ENCODE measurements at places on chromosomes 2 and 18.

DNA sequence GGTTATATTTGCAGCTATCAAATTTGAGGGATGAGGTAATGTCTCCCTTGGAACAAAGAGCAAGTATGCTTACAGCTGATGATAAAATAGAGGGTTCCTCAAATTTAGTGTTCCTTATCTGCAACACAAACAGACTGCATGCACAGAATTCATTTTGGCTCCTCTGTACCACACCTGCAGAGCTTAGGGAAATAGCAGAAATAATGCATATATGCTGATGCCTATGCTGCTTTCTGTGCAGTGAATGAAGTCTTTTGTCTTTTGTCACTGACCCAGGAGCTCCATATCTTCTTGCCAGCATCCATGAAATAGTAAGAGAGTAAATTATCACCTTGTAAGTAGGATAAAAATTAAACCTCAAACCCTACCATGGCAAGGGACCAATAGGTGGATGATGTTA is 69.8 kb downstream of the NCKAP1 start:
- no peak for DNase-seq

GRCh38 chr18:27135504-27136207 is 49.5 kb downstream of the CHST9 start:
- no peak for DNase-seq

DNA sequence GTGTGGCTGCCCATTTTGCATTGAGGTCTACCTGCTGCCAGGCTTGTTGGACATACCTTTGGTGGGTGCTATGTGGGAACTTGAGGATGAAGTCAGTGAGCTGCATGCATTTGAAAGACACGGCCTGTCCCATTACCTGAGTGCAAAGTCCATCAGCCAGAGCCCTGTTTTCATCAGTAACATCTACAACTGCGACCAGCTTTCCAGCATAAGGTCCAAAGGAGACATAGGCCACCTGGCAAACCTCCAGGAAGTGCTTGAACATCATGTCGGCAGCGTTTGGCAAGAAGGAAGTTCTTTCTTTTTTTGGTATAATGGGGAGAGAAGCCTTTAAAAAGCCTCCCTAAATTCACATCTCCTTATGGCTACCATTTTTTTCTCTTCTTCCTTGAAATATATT is 143.1 kb downstream of the FAM161A start:
- no peak for DNase-seq

GRCh38 chr18:61699397-61700110 is 193.3 kb downstream of the RNF152 start:
- DNase-seq, result no peak

GRCh38 chr2:203185864-203186263 is 53.0 kb upstream of the CYP20A1 start:
- no peak for DNase-seq

GRCh38 chr2:201261906-201262305 is 1.6 kb downstream of the CASP8 start:
- no peak for DNase-seq

DNA sequence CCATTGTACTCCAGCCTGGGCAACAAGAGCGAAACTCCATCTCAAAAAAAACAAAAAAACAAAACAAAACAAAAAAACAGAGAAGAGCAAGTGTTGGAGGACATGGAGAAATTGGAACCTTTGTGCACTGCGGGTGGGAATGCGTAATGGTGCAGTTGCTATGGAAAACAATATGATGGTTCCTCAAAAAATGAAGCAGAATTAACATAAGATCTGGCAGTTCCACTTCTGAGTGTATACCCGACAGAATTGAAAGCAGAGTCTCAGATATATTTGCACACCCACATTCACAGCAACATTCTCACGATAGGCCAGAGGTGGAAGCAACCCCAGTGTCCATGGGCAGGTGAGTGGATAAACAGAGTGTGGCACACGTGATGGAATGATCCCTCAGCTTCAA is 11.0 kb upstream of the RALB start:
- no peak for DNase-seq

GRCh38 chr2:21203976-21204375 is 80.2 kb downstream of the TDRD15 start:
- DNase-seq, result no peak

- DNase-seq, result no peak
These were observed 83.9 kb downstream of the INHBB start for GRCh38 chr2:120429586-120430500.

- no peak for DNase-seq
These were observed 63.9 kb downstream of the PARD6G start for GRCh38 chr18:80183273-80184050.

GRCh38 chr18:78561757-78562510 is 417.7 kb upstream of the SALL3 start:
- no peak for DNase-seq

DNA sequence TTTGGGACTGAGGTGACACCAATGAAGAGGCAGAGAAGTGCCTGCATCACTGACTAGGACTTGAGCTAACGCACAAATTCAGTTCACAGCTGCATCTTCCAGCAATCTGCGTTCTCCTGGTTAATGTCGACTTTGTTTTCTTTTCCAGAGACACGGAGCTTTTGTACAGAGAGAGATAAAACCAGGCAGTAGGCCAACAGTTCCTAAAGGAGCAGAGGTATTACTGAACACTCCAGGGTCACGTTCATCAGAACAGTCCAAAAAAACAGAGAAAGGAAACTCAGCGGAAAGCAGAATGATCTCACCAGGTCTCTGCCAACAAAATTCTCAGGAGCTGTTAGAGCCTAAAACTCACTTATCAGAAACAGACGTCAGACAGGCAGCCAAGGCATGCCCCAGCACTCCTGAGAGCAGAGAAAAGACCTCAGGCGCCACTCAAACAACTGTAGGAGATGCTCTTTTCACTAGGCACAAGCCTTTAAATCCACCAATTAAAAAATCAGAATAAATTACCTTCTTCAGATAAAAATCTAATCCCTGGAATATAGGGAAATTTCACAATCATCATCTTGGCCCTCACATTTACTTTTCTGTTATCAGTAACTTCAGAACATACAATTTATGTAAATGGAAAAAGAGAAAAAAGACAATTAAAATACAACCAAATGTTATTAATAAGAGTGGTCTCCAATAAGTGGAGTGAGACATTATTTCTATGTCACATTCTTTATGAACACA is 95.9 kb upstream of the SPTBN1 start:
- DNase-seq, result no peak

DNA sequence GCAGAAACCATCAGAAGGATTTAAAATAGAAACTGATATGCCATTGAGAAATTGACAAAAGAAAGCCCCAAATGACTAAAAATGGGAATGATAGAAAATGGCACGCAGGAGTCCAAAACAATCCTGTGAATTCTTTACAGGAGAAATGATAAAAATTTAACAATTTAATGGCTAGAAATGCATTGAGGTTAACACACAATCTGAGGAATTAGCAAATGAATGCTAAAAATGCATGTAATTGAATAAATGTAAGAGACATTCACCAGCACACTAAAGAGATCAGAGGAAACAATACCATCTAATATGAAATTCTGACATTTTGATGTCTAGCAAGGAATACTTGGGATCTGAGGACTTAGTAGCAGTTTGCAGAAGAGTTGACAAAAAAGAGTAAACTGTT is 37.0 kb downstream of the MARCHF4 start:
- no peak for DNase-seq

DNA sequence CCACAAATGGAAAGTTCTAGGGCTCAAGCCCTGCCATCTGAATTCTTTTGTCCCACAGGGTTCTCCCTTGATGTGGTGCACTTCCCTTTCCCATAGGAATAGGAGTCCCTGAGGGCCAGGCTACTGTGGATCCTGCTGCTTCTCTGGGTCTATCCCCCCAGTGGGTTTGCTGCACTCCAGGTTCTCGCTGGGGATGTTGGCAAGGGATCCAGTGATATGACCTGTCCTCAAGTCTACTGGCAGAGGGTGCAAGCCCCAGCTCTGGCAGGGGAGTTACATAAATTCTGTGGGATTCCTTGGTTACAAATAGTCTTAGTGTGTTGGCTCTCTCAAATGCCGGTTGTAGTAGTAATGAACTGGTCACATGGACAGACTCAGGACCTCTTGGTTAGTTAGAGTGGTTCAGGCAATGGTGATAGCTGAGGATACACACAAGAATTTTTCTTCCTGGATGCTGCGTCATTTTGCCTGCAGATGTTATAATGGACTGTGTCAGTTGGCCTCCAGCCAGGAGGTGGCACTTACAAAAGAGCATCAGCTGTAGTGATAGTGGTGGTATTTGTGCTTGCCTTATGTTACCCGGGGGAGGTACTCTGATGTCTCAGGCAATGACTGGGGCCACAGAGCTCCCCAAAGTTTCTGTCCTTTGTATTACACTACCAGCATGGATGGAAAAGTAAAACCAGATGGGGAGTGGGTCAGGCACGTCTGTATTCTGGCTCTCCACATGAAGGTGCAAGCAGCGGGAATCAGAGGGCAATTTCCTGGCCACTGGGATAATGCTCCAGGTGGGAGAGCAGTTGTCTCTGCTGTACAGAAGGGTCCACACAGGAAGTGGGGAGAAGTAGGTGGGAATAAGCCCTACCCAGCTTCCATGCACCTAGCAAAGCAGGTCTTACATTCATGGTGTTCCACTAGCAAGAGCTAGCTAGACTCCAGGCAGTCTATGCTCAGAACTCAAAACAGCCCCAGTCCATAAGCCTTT is 267.9 kb downstream of the SOX11 start:
- no peak for DNase-seq

DNA sequence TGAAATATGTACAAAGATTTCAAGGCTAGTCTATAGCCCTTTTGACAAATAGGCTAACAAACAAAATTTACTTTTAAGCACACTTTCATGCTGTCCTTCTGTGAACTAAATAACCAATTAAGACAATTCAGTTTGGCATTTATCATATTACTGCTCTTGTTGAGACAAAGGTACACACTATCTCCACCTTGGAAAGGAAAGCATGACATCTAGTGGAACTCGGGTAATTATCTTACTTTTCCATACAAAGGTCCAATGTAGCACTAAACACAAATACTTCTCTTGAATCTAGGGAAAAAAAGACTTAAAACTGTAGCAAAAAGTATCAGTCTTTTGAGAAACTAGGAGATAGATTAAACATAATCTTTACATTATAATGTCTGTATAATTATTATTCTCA is 125.0 kb upstream of the CD226 start:
- no peak for DNase-seq

GRCh38 chr2:235659767-235660322 is 166.0 kb downstream of the AGAP1 start:
- DNase-seq, result peak; percentile 86

DNA sequence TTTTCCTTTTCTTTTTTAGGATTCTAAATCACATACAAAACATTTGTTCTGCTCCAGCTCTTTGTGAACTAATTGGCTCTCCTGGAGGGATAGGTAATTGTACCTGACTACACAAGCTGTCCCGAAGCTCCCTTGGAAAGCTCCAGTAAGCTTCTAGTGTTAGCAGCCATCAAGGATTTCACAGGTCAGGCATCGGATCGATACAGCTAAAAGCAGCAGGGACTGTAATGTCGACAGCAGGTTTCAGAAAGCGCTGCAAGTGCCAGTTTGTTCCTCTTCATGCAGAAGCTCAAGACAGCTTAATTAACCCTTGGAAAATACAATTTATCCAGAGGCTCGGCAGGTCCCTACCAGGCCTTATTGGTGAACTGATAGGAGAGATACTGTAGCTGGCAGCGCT is 87.2 kb upstream of the VRK2 start:
- DNase-seq, result no peak

- peak; percentile 53 for DNase-seq
These were observed 136.4 kb downstream of the INHBB start for GRCh38 chr2:120482334-120482733.

DNA sequence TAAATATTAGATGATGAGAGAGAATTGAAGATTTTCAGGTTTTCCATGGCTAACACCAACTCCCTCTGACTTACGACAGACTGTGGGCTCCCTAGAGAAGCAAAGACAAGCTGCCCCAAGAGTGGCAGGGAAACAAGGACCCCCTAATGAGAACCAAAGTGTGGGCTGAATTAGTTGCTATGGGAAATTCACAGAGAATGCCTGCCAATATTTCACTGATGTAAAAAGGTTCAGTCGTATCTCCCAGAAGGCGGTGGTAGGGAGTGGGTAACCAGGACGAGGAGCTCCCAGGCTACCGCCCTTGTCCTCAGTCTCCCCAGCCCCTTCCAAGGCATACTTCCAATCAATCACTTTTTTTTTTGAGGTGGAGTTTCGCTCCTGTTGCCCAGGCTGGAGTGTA is 113.6 kb downstream of the LAMA1 start:
- DNase-seq, result no peak

DNA sequence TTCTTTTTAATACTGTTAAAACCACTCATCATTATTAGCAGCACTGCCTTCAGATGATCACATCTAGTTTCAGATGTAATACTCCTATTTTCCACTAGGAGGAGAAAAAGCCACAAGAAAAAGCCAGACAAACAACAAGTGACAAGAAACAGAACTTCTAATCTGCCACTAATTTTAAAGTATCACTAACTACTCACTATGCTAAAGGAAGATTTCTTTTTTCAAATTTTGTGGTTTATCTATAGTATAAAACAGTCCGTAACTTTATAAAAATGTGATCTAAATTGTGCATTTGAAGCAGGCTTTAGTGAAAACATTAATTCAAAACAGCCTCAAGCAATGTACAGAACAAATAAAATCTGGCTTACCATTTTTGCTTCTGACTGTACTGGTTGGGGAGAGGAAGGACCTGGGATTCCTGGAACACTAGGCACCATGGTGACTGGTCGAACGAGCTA is 56.8 kb downstream of the ATF2 start:
- DNase-seq, result no peak

DNA sequence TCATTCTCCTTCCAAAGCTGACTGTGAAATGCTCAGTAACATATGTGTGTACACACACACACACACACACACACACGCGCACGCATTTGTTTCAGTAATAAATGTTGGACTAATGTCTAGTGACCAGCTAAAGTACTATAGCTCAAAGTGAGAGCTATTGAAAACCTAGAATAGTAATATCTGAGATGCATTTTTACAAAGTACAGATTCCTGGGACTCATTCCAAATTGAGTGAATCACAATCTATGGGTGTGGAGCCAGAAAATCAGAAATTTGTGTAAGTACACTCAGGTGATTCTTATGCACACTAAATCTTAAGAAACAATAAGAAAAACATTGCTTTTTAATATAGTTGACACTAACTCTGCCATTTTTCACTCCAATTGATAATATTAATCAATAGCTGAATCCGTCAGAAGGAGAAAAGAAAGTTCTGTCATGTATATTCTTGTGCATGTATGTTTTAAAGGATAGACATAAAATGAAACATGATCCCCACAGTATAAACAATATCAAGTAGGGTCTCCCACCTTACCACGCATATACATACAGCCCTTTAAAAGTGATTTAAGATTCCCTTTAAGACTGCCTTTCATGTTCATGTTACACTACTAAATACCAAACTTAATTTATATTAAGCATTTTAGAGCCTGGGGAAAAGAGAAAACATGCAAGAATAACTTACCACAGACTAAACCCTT is 123.5 kb downstream of the ATAD2B start:
- no peak for DNase-seq

- DNase-seq, result no peak
These were observed 293.5 kb downstream of the SETBP1 start for GRCh38 chr18:44974174-44974573.

DNA sequence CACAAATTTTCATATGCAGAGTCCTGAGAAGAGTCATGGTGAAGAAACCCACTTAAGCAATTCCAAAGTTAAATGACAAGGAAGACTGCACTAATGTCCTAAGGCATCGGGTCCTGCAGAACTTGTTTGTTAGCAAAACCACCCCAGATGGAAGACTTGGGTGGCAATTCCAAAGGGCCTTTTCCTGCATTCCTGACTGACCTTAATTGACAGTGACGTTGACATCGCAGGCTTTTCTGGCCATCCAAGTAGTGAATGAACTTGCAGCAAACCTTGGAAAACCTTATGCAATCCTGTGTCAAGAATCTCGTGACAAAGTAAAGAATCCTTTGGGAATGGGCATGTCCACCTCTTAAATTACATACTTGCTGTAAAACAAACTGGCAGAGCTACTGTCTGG is 112.5 kb upstream of the SH3BP4 start:
- no peak for DNase-seq

Data from suprapubic skin (tissue), 4 donors.